ENCODE measurements at places on chromosomes 2 and 18.

DNA sequence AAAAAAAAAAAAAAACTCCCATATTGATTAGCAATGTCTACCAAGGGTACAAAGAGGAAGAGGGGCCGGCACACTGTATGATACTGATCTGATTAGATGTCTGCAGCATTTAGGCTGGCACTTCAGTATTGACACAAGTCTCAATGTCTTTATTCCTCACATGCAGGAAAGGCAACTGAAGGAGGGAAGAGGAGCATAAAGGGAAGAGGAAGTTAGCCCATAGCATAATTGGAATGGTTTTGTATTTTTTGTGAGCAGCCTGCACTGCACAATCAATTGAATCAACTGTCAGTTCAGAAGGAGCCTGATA lies 79.0 kb downstream of the DNER start:
- no peak for DNase-seq
- no peaks in the 10 kb centered on the region for H3K36me3 ChIP-seq
- no peak overlapping the region for H3K27ac ChIP-seq
- H3K27me3 ChIP-seq: peaks cover 16% of the 10 kb centered on the region
- no peak overlapping the region for H3K4me3 ChIP-seq
- H3K4me1 ChIP-seq: no peaks in the 10 kb centered on the region

DNA sequence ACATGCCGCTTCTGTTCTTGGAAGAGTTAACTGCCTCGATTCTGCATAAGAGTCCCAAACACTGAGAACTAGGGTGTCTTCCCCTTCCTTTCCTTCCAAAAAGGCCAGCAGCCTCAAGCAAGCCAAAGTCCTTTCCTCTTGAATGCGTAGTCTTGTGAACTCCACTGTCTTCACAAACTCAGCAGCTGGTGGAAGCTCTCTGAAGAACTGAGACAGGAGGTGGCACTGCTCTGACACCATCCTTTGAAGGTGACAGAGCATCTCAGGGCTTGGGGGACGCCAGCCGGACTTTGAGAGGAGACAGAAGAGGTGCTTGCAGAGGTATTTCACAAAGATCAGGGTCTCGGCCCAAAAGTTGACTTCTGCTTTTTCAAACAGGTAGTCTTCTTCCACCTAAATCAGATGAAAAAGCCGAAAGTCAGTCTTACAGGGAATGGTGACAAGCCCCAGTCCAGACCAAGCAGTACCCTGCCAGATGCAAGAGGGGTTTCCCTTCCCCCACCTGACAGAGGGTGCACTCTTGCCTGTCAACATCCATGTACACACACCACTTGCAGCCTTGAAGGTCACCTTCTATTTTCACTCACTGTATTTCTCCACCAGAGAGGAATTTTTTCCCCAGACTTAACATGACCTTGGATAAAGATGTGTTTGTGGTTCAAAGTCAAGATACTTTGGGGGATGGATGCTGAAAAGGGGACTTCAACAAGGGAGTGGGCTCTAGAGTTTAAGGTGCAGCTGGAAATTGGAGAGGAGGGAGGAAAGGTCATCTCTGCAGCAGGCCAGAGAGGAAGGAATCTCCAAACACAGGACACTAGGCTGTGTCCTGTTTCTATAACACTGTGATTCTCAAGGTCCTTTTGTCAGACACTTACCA lies 4.8 kb upstream of the ZFP36L2 start:
- no peak for DNase-seq
- peaks cover 24% of the 10 kb centered on the region for H3K4me1 ChIP-seq
- H3K27me3 ChIP-seq: no peaks in the 10 kb centered on the region
- H3K4me3 ChIP-seq: no peak overlapping the region

- no peak overlapping the region for H3K4me3 ChIP-seq
- H3K36me3 ChIP-seq: no peaks in the 10 kb centered on the region
- no peaks in the 10 kb centered on the region for H3K27me3 ChIP-seq
- H3K27ac ChIP-seq: no peak overlapping the region
Measured at GRCh38 chr2:216294305-216294704, 78.0 kb downstream of the MARCHF4 start.

DNA sequence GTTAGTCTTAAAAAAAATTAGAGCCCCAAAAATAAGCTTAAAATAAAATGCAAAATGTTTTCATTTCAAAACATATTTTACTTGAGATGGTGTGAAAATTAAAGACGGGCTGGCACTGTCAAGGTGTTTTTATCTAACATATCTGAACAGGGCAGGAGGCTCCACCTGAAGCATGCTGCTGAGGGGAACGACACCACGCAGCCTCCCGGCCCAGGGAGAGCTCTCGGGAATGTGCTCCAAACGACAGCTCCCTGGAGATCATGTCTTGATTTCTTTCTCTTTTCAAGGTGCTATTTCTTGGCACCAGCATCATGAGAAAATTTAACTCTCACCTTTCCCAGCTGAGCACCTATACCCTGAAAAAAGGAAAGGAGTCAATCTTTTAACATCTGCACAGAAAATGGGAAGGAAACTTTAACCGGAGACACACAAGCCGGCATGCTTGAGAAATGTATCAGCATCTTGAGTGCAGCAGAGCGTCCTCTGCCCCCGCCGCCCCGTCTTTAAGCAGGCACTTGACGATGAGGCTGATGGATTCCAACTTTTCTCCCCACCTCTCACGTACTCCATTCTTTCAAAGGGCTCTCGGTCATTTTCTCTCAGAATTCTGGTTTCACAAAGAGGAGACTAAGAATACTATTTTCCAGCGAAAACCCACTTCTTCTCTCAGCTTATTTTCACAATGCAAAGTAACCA lies 56.6 kb downstream of the EIPR1 start:
- no peak for DNase-seq
- no peak overlapping the region for H3K27ac ChIP-seq
- no peaks in the 10 kb centered on the region for H3K4me1 ChIP-seq
- H3K27me3 ChIP-seq: no peaks in the 10 kb centered on the region
- H3K4me3 ChIP-seq: no peak overlapping the region

- no peak for DNase-seq
- no peak overlapping the region for H3K4me3 ChIP-seq
- H3K36me3 ChIP-seq: peaks cover 30% of the 10 kb centered on the region
Measured at GRCh38 chr2:39731546-39731945, 47.5 kb downstream of the THUMPD2 start.

DNA sequence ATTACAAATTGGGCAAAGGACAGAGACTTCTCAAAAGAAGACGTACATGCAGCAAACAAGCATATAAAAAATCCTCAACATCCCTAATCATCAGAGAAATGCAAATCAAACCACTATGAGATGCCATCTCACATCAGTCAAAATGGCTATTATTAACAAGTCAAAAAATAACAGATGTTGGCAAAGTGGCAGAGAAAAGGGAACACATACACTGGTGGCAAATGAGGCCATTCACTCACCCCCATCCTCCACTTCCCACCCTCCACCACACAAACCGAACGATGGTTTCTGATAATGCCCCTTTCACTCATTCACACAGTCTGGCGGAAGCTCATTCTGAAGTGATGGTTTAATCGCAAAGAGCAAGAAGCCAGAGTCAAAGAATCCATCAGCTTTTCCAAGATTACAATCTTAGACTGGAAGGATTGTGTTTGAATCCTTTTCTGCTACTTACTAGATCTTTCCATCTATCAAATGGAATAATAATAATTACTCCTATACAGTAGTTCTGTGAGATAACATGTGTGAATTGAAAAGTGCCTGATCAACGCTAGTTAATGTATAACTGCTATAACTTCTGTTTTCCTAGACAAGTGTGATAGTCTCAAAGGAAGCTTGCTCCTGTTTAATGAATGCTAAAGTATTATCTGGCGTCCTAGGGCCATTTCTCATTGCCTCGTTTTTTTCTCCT lies 16.9 kb upstream of the CD28 start:
- no peaks in the 10 kb centered on the region for H3K36me3 ChIP-seq
- DNase-seq: no peak
- H3K27ac ChIP-seq: no peak overlapping the region
- no peaks in the 10 kb centered on the region for H3K27me3 ChIP-seq
- peaks cover 26% of the 10 kb centered on the region for H3K4me1 ChIP-seq

DNA sequence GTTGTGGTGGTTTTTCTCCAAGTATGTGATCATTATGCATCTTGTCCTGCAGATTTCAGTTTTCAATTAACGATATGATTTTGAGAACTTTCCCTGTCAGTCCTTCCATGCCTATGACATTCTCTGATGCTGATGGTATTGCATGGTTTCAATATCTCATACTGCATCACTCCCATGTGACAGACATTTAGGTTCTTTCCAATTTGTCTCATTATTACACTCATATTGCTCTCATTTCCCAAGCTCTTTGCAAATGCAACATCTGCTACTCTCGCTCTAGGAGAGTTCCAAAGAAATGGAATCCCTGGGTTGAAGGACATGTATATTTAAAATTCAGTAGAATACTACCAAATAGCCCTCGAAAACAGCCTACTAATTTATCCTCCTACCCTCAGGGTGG lies 125.5 kb downstream of the MARCHF4 start:
- no peak for DNase-seq
- no peaks in the 10 kb centered on the region for H3K27me3 ChIP-seq
- H3K36me3 ChIP-seq: no peaks in the 10 kb centered on the region
- H3K4me3 ChIP-seq: no peak overlapping the region
- H3K27ac ChIP-seq: no peak overlapping the region
- peaks cover 4% of the 10 kb centered on the region for H3K4me1 ChIP-seq

DNA sequence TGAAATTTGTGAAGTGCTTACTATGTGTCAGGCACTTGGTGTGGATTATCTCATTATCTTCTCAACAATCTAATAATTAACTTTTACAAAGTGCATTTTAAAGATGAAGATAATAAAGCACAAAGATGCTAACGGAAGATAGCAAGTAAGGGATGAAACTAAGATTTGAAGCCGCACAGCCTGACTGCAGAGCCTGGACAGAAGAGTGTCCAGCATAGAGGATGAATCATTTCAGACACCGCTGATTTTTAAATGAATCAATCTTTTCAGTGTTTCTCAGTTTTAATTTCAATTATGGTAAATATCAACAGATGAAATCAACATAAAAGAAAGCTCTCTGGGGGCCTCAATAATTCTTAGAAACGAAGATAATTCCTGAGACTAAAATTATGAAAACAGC lies 24.5 kb upstream of the STAM2 start:
- no peaks in the 10 kb centered on the region for H3K36me3 ChIP-seq
- peaks cover 6% of the 10 kb centered on the region for H3K4me1 ChIP-seq
- H3K27ac ChIP-seq: no peak overlapping the region
- no peak for DNase-seq

- no peak overlapping the region for H3K27ac ChIP-seq
- no peaks in the 10 kb centered on the region for H3K36me3 ChIP-seq
- DNase-seq: no peak
Measured at GRCh38 chr18:49650426-49650891, 88.6 kb downstream of the LIPG start.

DNA sequence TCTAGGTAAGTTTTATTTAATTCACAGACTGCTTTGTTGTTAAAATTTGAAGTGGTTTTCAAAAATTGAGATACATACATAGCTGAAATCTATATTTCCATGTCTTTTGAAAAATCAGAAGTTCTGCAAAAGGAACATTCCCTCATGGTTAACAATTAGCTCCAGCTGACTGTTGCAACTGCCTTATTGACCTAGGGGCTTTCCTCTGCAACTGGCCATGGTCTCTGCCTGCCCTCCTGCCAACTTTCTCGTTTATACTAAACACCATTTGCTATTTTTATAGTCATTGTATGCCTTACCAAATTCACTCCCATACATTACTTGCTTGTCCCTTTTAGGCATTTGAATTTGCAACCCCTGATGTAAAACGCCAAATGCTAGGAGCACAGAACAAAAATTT lies 107.2 kb downstream of the PID1 start:
- H3K36me3 ChIP-seq: no peaks in the 10 kb centered on the region
- H3K4me1 ChIP-seq: no peaks in the 10 kb centered on the region
- no peak overlapping the region for H3K4me3 ChIP-seq

- peaks cover 57% of the 10 kb centered on the region for H3K36me3 ChIP-seq
- H3K4me1 ChIP-seq: peaks cover 47% of the 10 kb centered on the region
- DNase-seq: peak; percentile 81
- peak overlapping the region; percentile 9 for H3K4me3 ChIP-seq
Measured at GRCh38 chr2:10654069-10654468, 35.7 kb downstream of the NOL10 start.

DNA sequence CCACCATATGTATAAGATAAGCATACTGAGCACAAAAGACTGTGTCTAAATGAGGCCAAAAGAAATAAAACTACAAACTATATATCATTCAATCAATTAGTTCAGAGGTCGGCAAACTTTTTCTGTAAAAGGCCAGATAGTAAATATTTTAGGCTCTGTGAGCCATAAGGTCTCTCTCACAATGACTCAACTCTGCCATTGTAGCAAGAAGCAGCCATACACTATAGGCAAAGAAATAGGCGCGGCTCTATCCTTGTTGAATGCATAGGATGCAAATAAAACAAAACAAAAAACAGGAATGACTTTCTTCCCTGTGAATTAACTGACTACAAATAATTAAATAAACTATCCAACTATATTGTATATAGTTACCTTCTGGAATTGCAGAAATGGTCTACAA lies 8.6 kb upstream of the CCDC88A start:
- no peak overlapping the region for H3K4me3 ChIP-seq
- no peaks in the 10 kb centered on the region for H3K36me3 ChIP-seq
- no peak for DNase-seq
- H3K27me3 ChIP-seq: peaks cover 4% of the 10 kb centered on the region
- no peak overlapping the region for H3K27ac ChIP-seq

DNA sequence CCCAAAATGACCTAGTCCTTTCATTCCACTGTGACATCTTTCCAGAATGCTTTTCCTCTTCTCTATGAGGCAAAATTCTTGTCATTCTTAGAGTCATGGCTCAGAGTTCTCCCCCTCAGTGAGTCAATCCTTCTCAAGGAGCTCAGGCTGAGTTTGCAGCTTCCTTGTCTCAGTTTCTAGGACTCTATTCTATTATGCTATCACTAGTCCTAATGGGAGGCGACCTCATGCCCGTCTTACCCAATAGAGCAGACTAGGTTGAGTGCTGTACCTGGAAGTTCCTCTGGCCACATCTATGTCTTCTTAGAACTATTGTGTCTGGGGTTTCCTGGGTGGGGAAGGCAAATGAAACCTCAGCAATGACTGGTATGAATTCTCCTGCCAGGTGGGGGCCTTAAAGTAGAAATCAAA lies 51.5 kb downstream of the HAUS1 start:
- H3K4me1 ChIP-seq: peaks cover 49% of the 10 kb centered on the region
- no peak overlapping the region for H3K4me3 ChIP-seq
- H3K27me3 ChIP-seq: no peaks in the 10 kb centered on the region
- H3K36me3 ChIP-seq: no peaks in the 10 kb centered on the region
- H3K27ac ChIP-seq: peak overlapping the region; percentile 85

- H3K36me3 ChIP-seq: no peaks in the 10 kb centered on the region
- H3K27ac ChIP-seq: no peak overlapping the region
- no peak overlapping the region for H3K4me3 ChIP-seq
- no peaks in the 10 kb centered on the region for H3K4me1 ChIP-seq
- no peak for DNase-seq
Measured at GRCh38 chr2:43745457-43745856, 28.4 kb upstream of the DYNC2LI1 start.

- H3K36me3 ChIP-seq: peaks cover 12% of the 10 kb centered on the region
- peak overlapping the region; percentile 80 for H3K4me3 ChIP-seq
- no peak for DNase-seq
- no peak overlapping the region for H3K27ac ChIP-seq
- H3K4me1 ChIP-seq: peaks cover 31% of the 10 kb centered on the region
Measured at GRCh38 chr2:70258532-70258875, 567 bp downstream of the PCYOX1 start.

- peak overlapping the region; percentile 92 for H3K4me3 ChIP-seq
- peaks cover 49% of the 10 kb centered on the region for H3K4me1 ChIP-seq
- DNase-seq: peak; percentile 68
- H3K27ac ChIP-seq: peak overlapping the region; percentile 91
Measured at GRCh38 chr2:201235860-201236811, 24.2 kb upstream of the CASP8 start.

GRCh38 chr18:45689396-45689795 lies 34.6 kb upstream of the SLC14A1 start:
- no peaks in the 10 kb centered on the region for H3K36me3 ChIP-seq
- H3K27ac ChIP-seq: no peak overlapping the region
- no peak overlapping the region for H3K4me3 ChIP-seq

GRCh38 chr2:39119732-39120520 lies 925 bp downstream of the SOS1 start:
- peaks cover 50% of the 10 kb centered on the region for H3K4me1 ChIP-seq
- H3K27me3 ChIP-seq: no peaks in the 10 kb centered on the region
- H3K27ac ChIP-seq: peak overlapping the region; percentile 84
- H3K36me3 ChIP-seq: peaks cover 34% of the 10 kb centered on the region

Measured in activated CD4-positive, alpha-beta T cell treated with anti-CD3 and anti-CD28 coated beads for 36 hours (primary cell).